Activated CD4-positive, alpha-beta T cell treated with anti-CD3 and anti-CD28 coated beads, Interleukin-2, amount 50 U/mL, for 48 hours (primary cell): ENCODE measurements at places on chromosomes 11 and 22.
A peak's percentile ranks its signal among the peaks of the same experiment; 100 is the strongest.

DNA sequence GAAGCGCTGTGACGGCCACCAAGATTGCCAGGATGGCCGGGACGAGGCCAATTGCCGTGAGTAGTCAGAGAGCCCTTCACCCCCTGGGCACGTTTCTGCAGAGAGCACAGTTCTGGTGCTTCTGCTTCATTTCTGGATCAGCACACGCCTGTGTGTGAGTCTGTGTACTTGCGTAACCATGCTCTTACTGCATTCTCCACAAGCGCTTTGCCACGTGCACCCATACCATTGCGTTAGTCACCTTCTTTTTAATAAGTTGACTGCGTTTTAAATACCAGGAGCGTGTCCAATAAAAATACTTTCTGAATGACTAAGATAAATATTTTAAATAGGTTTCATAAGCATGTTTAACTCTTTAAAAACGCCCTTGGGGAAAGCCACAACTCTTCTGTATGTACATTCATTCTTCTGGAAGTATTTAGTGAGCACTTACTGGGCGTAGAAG, 143.0 kb upstream of the SORL1-AS1 start:
- DNase-seq: no peak

GRCh38 chr22:42649246-42650099, at the start of gene CYB5R3:
Gene CYB5R3, minus strand, starts transcription at chr22:42649392. Its CDS starts 77 bp downstream, at chr22:42649315.
- peak; percentile 86 for DNase-seq

DNA sequence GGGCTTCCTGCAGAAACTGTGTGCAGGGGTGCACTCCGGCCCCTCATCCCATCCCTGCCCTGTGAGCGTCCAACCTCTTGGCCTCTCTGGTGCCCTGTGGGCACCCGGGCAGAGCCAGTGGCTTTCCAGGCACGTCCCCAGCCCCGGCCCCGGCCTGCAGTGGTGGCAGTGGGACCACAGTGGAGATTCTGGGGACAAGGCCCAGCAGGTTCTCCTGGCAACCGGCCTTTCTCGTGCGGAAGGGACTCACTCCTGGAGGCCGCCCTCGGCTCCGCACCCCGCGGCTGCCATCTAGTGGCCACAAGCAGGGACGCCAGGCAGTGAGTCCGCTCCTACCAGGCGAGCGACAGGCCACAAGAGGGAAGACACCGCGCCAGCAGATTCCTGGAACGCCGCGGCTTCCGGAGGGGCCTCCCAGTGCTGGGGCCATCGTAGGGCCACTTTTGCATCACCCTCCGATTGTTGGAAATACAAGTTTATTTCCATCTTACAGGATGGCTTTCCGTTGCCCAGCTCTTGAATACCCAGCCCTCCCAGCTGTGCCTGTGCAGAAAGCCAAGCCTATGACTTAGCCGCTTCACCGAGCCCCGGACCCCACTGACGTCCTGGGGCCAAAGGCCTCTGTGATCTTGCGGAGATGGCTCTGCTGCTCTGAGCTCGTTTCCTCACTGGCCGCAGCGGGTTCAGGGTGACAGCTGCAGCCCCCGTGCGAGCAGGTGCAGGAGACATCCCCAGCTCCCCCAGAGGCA, 357.3 kb downstream of the CTTN start:
- DNase-seq: peak; percentile 70

DNA sequence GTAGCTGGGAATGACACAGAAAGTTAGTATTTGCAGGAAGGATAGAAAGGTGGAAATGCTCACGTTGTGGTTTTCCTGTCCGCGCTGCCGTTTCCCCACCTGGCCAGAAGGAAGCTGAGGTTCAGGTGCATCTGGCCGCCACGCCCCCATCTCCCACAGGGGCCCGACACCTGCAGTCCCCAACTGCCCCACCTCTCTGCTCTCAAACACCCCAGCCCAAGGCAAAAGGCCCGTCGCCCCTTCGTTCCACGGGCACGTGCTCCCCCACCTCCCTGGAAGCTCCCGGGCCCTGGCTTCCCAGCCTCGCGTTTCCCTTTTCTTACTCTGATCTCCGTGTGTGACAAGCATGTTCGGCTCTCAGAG, 985.1 kb downstream of the BRD1 start:
- DNase-seq: no peak

- peak; percentile 60 for DNase-seq
Measured at GRCh38 chr22:41919357-41920224, 4.7 kb upstream of the SHISA8 start.
